ENCODE measurements at places on chromosomes 11 and 22.
A peak's percentile ranks its signal among the peaks of the same experiment; 100 is the strongest.

GRCh38 chr11:119318240-119319135, 1.6 kb upstream of the MCAM start:
- no peak for DNase-seq

- no peak for DNase-seq
Observed at GRCh38 chr22:43171019-43171491, 15.9 kb downstream of the TTLL12 start.

DNA sequence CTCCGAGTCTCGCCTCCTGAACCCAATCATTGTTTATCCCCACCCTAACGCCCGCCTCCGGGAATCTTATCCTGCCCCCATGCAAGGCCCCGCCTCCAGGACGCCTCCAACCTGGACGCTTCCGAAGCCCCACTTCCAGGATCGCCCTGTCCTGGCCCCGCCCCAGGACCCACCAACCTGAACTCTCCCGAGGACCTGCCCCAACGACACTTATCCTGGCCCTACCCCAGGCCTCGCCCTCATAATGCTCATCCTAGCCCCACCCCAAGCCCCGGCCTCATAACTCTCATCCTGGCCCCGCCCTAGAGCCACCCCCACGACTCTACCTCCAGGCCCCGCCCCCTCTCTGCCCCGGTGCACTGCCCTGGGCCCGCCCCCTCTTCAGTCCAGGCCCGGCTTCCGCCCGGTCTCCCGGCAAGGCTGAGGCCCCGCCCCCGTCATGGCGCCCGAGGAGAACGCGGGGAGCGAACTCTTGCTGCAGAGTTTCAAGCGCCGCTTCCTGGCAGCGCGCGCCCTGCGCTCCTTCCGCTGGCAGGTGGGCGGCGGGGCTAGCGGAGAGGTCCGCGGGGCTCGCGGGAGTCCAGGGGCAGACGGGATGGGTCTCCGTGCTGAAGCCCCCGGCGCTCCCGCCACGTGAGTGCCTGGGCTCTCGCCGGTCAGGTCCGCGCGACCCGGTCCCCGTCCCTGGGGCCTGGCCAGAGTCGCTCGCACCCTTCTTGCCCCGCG, 45.7 kb upstream of the DEFB108B start:
- peak; percentile 89 for DNase-seq

- DNase-seq = no peak
Observed at GRCh38 chr11:92390783-92391182, 166.2 kb downstream of the FAT3 start.

DNA sequence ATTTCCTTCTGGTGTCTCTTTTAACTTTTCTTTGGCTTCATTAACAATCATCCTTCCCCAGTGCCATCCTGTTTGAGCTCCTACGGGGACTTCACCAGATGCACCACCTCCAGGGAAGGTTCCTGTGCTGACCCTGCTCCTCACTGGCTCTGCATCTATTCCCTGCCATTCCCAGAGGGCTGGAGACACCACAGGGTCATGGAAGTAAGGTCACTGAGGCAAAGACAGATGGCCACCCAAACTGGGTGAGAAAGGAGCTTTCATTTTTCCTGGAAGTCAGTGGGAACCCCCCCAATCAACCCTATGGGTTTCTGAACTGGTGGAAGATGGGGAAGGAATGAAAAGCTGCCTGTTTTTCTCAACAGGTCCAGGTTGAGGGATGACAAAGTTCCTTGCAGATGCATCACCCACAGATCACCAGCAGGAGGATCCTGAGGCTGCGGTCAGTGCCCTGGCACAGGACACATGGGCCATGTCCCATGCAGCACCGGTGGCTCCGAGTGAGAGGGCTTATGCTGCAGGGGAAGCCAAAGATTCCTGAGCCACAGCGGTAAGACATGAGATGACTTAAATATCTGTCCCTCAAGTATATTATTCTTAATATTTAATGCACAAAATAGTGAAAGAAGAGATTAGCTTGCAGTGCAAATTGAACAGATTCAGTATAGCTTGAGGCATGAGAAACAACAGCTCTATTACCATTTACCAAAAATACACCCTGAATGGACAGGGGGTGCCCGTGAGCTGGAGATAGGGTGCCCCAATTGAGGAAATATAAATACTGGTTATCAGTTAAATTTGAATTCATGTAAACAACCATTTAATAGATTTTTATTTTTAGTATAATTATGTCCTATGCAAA, 73.0 kb upstream of the VPREB1 start:
- no peak for DNase-seq

DNA sequence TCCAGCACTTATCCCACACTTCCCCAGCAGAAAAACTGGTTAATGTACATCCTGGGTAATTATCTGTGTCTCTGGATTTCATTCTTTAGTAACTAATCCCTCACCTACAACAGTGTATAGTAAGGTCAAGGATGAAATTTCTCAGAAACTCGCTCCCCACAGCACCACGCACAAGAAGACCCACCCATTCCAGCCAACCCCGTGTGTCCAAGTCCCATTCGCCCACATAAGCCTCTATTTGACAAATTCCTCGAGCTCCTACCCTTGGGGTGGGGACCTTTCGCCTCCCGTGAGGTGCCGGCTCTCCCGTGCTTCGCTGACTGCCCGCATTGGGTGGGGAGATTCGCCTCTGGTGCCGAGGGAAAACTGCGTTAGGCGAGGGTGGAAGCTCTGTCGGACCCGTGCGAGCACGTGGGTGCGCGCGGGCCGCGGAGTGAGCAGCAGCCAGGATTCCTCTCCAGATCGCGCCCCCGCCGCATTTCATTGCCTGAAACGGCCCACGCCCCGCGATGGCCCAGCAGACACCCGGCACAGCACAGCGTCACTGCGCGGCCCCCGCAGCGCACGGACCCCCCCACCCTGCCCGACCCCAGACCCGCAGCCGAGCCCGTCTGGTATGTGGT, 866 bp downstream of the EXPH5 start:
- DNase-seq = peak; percentile 10

- no peak for DNase-seq
Observed at GRCh38 chr11:44747836-44748235, 21.1 kb downstream of the TSPAN18 start.

GRCh38 chr11:132942611-132943356, 589.5 kb downstream of the OPCML start:
- DNase-seq = no peak

DNA sequence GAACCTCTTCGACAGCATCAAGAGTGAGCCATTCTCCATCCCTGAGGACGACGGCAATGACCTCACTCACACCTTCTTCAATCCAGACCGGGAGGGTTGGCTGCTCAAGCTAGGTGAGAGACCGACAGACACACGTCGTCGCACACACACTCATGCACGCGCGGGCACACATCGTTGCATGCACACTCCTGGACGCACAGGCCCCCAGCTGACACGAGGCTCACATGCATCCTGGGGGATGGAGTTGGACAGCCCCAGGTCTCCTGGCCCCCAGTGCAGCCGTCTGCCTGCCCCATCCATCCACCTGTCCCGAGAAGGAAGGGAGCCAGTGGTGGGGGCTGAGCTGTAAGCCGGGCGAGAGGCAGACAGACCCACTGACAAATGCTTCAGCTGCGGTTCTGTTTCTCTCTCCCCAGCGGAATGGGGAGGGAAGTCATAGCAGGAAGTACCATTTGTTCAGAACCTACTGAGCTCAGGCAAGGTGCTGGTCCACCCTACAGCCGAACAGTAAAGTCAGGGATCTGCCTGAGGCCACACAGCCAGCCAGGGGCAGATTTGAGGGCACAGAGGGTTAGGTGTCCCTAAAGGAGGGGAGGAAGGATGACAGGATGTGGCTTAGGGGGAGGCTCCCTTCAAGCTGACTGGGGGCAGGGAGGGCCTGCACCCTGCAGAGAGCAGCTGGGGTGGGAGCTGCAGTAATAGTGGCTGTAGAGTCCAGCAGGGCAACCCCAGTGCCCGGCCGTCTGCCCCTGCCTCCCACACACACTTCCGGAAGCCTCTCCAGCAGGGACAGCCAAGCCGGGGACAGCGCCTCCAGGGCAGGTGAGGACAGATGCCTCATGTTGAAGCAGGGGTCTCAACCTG, 27.1 kb downstream of the CYTH4 start:
- peak; percentile 29 for DNase-seq

- DNase-seq = no peak
Observed at GRCh38 chr22:33656808-33657628, 263.3 kb downstream of the LARGE1 start.

GRCh38 chr22:31898926-31899325, 45.4 kb upstream of the YWHAH start:
- no peak for DNase-seq

DNA sequence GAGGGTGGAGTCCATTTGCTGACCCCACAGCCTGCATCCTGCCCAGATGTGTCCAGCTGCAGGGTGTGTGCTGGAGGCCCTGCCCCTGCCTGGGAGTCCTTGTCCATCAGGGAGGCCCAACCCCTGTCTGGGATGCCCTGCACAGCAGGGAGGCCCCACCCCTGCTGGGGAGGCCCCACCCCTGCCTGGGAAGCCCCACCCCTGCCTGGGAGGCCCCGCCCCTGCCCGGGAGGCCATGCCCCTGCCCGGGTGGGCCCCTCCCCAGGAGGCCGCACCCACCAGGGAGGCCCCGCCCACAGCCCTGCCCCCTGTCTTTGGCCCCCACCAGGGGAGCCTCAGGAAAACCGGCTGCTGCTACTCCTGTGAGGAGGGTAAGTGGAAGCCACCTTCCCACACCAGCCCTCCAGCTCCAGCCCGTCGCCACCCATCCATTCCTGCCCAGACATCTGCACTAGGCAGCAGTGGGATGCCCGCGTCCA, 37.2 kb downstream of the MUC5B start:
- peak; percentile 52 for DNase-seq

DNA sequence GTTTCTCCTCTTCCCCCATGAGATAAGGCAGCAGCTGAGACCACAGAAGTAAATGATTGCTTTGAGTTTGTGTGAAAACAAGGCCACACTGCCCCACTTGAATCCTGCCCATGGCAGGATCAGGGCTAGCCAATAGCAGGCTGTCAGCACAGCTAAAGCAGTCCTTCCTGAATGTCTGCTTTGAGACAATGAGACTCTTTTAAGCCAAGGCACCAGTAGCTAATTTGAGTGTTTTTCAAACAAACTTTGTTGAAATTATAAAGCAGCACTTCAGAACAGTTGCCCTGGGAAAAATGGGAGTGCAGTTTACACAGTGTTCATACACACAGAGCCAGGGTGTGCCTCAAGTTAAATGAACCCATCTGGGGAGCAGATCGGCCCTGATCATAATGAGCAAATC, 103.5 kb upstream of the OR5AK2 start:
- no peak for DNase-seq

DNA sequence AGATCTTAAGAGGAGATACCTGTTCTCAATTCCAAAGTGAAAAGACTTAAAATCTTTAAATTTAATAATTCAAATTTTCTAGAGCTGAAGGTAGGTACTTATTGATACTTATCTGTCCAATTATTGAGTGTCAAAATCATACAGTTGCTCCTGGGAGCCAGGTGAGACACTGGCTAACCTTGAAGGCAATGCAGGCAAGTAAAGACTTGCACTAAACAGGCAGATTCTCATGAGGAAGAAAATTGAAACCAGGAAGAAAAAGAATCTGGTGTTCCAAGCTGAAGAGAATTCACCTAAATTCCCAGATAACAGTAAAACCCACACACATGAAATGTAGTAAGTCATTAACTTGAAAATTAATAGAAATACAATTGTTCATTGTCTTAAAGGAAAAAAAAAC, 30.3 kb downstream of the VSIG10L2 start:
- DNase-seq = no peak

GRCh38 chr22:48198489-48199459, 1436.3 kb downstream of the TBC1D22A start:
- DNase-seq = no peak
